SW 1271 (cell line): ENCODE measurements at places on chromosomes 16 and 17.
A peak's percentile ranks its signal among the peaks of the same experiment; 100 is the strongest.

- DNase-seq, result no peak
Observed at GRCh38 chr17:79113699-79114457, 39.3 kb downstream of the ENGASE start.

GRCh38 chr16:106623-107324, 28.7 kb downstream of the MPG start:
- peak; percentile 62 for DNase-seq

- no peak for DNase-seq
Observed at GRCh38 chr16:84790301-84790700, 29.5 kb upstream of the CRISPLD2 start.

DNA sequence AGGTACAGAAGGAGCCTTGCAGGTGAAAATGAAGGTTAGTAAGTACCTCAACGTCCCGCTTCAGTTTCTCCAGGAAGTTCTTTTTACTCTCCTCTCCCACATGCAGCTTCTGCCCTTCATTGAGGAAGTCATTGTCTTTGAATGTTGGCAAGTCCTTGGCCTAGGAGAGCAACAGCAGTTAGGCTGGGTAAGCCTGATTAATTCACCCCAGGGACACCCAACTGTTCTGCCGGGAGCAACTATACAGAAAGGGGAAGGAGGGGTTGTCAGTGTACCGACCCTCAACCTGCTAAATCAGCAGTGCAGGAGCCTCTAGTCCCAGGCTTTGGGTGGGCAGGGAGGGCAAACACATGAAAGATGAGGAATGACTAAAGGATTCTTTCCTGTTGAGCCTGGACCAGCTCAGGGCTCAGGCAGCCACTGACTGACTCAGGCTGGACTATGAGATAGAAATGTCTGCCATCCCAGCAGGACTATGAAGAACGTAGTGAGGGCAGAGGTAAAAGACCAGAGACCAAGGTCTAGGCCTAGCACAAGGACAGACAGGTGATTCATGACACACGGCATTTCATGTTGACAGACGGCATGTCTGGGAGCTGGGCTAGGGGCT, 21.6 kb downstream of the PIP4K2B start:
- DNase-seq, result no peak

GRCh38 chr16:23944381-23944780, 108.6 kb downstream of the PRKCB start:
- DNase-seq, result no peak

- DNase-seq, result no peak
Observed at GRCh38 chr16:20676268-20676825, 21.1 kb downstream of the ACSM1 start.

DNA sequence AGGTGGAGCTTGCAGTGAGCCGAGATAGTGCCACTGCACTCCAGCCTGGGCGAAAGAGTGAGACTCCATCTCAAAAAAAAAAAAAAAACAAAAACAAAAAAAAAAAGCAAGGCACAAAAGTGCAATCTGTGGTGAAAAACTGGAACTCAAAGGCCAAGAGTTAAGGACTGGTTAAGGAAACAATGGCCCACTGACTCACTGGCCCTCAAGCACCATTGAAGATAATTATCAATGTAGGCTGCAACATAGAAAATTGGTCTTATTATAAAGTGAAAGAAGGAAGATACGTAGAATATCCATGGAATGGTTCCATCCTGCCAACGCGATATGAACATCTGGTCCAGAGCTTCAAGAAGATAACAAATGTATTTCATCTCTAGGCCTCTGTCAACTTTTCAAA, 444.2 kb downstream of the SOX9 start:
- no peak for DNase-seq

DNA sequence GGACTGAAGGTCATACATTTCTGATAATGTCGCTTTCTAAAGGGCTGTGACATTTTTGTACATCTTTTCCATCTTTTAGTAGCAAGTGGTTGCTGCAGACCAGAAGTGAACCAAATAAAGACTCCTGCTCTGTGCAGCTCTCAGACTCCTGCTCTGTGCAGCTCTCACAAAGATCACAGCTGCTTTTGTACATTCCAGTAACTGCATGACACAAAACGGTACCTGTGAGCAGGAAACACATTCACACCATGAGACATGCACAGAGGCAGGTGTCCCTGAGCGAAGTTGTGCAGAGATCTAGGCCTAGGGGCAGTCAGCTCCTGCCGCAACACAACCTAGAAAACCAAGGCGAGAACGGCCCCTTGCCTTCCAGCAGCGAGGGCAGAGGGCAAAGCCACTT, 67.5 kb downstream of the KLHDC4 start:
- DNase-seq, result no peak
